ENCODE measurements at places on chromosomes 12 and 14.

DNA sequence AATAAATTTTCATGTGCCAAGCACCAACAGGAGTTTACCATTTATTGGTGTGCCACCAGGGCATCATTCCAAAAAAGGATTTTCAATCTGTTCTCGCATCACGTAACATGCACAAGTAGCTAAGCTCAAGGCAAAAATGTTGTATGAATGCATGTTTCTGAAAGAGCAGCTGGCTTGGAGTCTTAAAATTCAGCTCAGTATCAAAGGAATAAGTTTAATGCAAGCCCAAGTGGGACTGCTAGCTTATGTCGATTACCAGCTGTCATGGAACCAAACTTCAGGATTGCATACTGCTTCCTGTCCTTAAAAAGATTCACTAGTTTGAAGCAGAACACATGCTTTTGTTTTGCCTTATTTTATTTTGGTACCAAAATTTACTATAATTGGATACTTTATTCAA, 437.0 kb downstream of the FSCB start:
- no peak for DNase-seq

- DNase-seq, result no peak
Observed at GRCh38 chr14:33568935-33569579, 381.8 kb downstream of the EGLN3 start.

DNA sequence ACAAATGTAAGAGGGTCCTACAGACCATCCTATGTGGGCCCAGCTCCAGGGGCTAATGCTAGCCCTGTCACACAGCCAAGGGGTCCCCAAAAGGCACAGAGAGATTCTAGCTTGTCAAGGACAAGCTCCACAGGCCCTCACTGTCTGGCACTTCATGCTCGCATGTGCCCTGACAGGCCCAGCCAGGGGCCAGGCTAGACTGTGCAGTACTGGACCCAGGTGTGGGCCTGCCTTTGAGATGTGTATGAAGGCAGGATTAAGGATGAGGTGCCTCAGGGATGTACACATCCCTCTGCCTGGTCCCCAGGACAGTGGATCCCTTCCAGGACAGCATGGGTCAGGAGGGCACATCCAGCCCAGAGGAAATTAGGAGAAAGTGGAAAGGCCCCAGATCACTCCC, 57.8 kb downstream of the VWF start:
- DNase-seq, result no peak

DNA sequence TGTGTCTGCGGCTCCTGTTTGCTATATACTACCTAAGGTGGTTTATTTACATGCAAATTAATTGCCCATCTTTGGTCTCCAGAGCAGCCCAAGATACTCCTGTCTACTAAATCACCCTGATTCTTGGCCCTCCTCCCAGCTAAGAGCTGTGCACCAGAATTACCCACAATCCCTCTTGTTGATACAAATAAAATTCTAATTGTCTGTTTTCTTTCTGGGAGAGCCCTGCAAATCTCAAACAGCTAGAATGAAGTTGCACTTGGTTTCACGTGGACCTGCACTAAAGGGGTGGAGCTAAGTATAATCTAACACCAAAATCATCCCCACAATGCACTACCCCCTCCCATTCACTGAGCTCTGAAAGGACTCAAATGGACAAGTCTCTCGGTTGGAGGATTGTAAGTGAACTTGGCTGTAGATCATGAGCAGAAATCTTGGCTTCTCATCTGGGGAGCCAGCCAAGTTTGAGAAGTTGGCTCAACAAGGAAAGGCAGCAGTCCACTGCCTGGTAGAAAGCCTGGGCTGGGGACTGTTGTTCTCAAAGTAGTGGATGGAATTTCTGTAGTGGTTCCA, 6.6 kb downstream of the MAX start:
- no peak for DNase-seq

- no peak for DNase-seq
Observed at GRCh38 chr14:91477388-91477787, 32.7 kb downstream of the PPP4R3A start.

GRCh38 chr12:129036135-129036534, 182.9 kb downstream of the GLT1D1 start:
- no peak for DNase-seq

- no peak for DNase-seq
Observed at GRCh38 chr14:102352213-102352612, 10.5 kb downstream of the CINP start.

DNA sequence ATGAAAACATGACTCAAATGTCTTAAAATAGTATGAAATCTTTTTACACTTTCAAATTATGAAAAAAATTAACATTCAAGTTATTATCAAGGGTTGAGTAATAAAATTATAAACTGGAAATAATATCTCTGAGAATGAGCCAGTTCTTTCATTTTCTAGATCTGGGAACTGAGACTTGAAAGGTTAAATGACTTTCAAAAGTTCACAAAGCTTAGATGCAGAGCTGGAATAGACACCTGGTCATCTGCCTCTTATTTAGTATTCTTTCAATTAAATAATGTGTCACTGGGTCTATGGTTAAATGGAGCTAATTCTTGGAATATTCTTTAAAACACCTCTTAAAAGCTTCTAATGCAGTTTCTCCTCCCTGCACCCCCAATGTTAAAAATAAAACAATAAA, 86.6 kb downstream of the CDK17 start:
- DNase-seq, result no peak

DNA sequence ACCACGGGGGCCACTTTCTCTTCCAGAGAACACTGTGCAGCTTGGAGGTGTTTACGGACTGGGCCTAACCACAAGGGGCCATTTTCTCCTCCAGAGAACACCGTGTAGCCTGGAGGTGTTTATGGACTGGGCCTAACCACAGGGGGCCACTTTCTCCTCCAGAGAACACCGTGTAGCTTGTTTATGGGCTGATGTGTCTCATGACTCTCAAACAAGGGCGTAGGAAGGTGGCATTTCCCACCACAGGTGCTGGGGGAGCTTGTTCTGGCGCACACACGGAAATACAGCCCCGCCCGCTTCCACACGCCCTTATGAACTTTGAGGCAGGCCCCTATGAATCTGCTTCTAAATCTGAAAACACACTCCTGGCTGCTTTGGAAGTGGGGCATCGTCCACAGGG, 174.6 kb upstream of the SFSWAP start:
- no peak for DNase-seq

GRCh38 chr12:67057072-67057471, 212.1 kb upstream of the CAND1 start:
- no peak for DNase-seq

DNA sequence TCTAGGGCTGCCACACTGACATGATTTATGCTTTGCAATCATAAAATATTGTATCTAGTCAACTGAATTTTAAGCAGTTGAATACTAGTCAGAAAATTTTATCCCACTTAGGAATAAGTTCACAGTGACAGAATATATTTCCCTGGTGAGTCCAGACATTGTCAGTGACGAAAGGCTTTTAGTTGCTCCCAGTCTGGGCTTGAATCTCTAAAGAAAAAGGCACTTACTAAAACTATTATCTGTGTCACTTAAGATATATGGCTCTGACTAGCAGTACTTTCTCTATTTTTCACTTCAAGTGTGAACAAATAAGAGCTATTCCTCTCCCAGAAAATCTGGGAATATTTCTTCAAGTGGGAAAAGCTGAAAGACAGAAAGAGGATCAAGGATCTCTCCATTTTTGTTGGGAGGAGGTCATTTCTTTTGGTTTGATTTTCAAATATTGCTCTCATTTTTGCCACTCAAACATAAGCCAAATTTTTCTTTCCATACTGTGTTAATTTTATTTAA, 1262.3 kb upstream of the USP15 start:
- DNase-seq, result no peak

GRCh38 chr12:26767116-26767515, 65.9 kb downstream of the ITPR2 start:
- DNase-seq, result no peak

DNA sequence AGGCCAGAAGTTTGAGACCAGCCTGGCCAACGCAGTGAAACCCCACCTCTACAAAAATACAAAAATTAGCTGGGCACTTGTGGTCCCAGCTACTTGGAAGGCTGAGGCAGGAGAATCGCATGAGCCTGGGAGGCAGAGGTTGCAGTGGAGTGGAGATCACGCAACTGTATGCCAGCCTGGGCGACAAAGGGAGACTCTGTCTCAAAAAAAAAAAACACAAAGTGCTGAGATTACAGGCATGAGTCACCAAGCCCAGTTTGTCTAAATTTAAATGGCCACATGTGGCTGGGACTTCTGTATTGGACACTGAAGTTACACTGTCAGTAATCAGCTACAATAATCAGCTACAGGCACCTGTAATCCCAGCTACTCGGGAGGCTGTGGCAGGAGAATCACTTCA, 100.9 kb upstream of the AEBP2 start:
- no peak for DNase-seq

DNA sequence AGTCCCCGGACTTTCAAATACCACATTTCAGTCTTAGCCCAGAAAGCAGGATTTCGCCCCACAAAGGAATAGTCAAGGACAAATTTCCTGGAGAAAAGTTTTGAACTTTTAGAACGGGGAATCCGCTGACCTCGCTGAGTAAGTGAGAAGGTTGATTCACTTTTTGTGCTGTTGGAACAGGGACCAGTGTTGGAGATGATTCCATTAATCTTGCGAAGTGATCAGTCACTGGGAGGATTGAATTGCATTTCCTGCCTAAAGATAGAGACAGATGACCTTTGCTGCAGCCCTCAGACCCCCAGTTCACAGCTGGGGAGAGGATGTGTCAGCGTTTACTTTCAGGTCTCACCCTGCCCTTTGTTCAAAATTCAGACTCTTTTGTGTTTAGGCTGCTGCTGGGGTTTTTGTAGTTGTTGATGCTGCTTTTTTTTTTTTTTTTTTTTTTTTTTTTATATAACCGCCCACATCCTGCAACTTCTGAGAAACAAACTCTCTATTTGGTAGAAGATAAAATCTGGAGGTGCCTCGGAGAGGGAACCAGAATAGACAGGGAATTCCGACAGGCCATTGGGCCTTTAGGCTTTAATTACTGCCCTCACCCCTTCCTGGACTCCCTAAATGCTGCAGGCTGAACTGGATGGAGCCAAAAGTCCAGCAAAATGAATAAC, 9.8 kb upstream of the KDM2B start:
- no peak for DNase-seq

GRCh38 chr12:47767216-47767724, 5.8 kb upstream of the SLC48A1 start:
- no peak for DNase-seq

DNA sequence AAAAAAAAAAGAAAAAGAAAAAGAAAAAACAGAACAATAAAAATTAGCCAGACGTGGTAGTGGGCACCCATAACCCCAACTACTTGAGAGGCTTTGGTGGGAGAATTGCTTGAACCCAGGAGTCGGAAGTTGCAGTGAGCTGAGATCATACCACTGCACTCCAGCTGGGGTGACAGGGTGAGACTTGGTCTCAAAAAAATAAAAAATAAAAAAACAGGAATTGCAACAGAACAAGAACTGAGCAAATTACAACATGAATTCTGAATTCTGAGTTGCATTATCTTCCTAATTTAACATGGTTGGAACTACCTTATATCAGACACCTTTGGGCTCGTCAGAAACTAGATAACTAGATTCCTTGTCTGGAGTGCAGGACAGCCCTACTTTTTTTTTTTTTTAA, 53.3 kb upstream of the NR2C1 start:
- no peak for DNase-seq

- no peak for DNase-seq
Observed at GRCh38 chr14:93510056-93510455, 79.3 kb downstream of the UNC79 start.

DNA sequence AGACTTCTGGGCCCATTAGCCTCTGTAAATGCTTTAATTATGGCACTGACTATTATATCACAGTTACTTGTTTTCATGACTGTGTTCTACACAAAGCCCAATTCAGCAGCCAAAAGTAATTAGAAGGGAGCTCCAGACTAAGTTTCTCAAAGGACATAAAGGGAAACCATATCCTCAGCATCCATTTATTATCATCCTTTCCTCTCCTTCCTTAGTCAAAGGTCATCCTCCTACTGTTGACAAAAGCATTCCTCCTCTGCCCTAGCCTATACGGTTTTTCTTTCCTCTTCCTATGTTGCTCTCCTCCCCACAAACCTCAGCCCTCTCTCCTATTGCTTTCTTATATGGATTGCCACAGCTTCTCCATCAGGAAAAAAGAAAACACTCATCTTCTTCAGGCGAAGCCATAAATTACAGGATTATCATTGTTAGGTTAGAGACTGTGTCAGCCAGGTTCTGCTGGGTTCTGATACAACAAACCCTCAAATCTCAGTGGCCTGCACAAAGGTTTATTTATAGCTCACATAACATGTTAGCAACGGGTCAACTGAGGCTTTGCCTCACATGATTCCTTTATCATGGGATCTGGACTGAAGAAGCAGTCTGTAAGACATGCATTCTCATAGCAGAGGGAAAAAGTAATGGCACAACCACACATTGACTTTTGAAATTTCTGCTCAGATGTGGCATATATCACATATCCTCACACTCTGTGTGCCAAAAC, 207.2 kb downstream of the SLC5A8 start:
- DNase-seq, result no peak

DNA sequence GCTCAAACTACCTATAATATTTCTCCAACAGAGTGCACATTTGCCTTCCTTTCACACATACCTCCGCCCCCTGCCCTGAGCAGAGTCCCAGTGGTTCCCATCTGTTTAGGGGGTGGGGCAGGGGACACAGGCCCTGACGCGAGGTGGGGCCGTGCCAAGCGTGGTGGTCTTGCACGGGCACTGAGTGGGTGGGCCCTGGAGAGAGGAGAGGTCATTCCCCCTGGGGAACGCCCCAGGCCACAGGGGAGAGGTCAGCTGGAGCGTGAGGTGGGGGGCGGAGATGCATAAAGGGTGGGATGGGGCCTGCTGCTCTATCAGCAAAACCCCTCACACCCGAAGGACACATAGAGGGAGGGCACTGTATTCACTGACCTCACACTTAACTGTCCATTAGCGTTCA, 441.9 kb downstream of the TMEM121 start:
- no peak for DNase-seq

- DNase-seq, result no peak
Observed at GRCh38 chr14:60189923-60190840, 25.0 kb upstream of the DHRS7 start.

- DNase-seq, result no peak
Observed at GRCh38 chr12:54042970-54043853, 10.4 kb downstream of the HOXC5 start.

DNA sequence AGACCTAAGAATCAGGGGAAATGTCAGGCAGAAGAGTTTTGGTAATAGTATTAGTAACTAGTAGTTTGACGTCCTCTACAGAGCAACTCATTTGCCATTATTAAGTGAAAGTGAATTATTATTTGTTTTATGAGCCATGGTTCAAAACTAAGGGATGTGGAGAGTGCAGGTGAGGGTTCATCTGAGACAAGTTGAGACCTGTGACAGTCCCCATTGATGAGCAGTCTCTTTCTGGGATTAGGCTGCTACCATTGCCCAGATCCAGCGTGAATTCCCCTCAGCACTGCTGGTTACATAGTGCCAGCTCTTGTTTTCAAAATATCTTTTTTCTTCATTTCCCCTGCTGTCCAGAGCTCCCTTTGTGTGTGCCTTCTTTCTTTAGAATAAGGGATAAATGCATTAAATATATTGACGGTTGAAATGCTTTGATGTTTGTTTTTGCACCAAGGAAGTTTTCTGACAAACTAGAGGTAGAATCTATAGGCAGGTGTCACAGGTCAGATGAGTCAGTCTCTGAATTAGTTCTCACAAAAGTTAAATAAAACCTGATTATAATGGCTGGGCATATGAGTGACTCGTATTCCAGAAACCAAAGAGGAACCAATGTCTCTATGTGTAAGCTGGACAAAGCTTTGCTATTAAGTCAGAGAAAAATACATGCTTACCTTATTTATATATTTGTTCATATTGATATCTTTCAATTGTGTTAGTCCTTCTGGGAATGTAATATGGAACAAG, 381.4 kb downstream of the TMEM117 start:
- DNase-seq, result no peak
